ENCODE measurements at places on chromosomes 1 and 21. TPM values are rescaled to one million over a fixed set of nuclear protein-coding genes. Genes with fewer than 3 reads are reported as not detected.

SLC2A5 gene
- total RNA-seq, result 0.08 TPM

SEC16B gene
- 0.27 TPM for total RNA-seq

FAM72C gene
- not detected for total RNA-seq

ACTA1 gene
- total RNA-seq, result not detected

RAP1GAP gene
- total RNA-seq, result not detected

CELA3B gene
- not detected for total RNA-seq

C4BPB gene
- 3.1 TPM for total RNA-seq

SPATA46 gene
- not detected for total RNA-seq

ALDH4A1 gene
- total RNA-seq, result 1.3 TPM

IL19 gene
- not detected for total RNA-seq

ARF1 gene
- total RNA-seq, result 390 TPM

ECE1 gene
- total RNA-seq, result 71.2 TPM

LINGO4 gene
- total RNA-seq, result not detected

RAB42 gene
- total RNA-seq, result not detected

OBSCN gene
- total RNA-seq, result 110 TPM

G0S2 gene
- not detected for total RNA-seq

PCP4L1 gene
- not detected for total RNA-seq

OR10Z1 gene
- total RNA-seq, result not detected

WNT9A gene
- total RNA-seq, result not detected

ASPM gene
- 0.08 TPM for total RNA-seq

CCT3 gene
- total RNA-seq, result 114 TPM

CLEC20A gene
- total RNA-seq, result not detected

ZBTB8OS gene
- 58.8 TPM for total RNA-seq

KIAA1614 gene
- total RNA-seq, result 0.24 TPM

SPRR2F gene
- total RNA-seq, result not detected

LIPI gene
- not detected for total RNA-seq

Data from naive thymus-derived CD4-positive, alpha-beta T cell (primary cell).